ENCODE measurements at places on chromosomes 2 and 18.
A peak's percentile ranks its signal among the peaks of the same experiment; 100 is the strongest.

DNA sequence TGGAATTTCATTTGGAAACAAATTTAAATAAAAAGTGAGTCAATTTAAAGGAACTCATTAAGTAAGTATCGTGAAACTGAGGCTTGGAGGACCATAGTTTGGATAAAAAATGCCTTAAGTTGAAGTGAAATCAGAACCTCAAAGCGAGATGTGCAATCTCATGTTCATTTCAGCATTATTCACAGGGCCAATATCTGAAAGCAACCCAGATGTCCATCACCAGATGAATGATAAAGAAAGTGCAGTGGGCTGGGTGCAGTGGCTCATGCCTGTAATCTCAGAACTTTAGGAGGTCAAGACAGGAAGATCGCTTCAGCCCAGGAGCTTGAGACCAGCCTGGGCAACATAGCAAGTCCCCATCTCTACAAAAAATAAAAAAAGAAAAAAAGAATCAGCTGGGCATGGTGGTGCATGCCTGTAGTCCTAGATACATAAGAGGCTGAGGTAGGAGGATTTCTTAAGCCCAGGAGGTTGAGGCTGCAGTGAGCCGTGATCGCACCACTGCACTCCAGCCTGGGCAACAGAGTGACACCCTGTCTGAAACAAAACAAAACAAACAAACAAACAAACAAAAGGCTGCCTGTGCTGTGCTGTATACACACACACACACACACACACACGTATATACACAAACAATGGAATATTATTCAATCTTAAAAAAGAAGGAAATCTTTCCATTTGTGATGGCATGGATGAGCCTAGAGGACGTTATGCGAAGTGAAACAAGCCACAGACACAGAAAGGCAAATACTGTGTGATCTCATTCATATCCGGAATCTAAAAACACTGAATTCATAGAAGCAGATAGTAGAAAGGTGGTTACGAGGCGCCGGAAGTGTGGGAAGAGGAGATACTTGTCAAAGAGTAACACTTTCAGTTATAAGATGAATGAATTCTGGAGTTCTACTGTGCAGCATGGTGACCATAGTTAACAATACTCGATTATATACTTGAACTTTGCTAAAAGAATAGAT, 14.5 kb downstream of the SH3RF3 start:
- no peak for DNase-seq

DNA sequence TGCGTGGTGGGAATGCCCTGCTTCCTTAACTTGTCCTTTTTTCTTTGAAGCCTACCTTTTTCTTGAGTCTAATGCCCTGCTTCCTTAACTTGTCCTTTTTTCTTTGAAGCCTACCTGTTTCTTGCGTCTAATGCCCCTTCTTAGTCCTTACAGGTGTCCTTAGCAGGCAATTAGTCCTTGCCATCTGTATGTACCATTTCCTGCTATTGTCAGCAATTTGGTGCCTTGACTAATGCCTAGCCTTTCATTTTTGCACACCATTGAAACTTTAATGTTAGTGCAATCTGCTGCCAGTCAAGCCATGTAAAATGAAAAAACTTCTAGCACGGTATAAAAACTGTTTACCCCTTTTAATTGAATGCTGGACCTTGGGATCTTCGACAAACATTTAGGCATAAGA, 4.3 kb downstream of the KDM3A start:
- DNase-seq = no peak

DNA sequence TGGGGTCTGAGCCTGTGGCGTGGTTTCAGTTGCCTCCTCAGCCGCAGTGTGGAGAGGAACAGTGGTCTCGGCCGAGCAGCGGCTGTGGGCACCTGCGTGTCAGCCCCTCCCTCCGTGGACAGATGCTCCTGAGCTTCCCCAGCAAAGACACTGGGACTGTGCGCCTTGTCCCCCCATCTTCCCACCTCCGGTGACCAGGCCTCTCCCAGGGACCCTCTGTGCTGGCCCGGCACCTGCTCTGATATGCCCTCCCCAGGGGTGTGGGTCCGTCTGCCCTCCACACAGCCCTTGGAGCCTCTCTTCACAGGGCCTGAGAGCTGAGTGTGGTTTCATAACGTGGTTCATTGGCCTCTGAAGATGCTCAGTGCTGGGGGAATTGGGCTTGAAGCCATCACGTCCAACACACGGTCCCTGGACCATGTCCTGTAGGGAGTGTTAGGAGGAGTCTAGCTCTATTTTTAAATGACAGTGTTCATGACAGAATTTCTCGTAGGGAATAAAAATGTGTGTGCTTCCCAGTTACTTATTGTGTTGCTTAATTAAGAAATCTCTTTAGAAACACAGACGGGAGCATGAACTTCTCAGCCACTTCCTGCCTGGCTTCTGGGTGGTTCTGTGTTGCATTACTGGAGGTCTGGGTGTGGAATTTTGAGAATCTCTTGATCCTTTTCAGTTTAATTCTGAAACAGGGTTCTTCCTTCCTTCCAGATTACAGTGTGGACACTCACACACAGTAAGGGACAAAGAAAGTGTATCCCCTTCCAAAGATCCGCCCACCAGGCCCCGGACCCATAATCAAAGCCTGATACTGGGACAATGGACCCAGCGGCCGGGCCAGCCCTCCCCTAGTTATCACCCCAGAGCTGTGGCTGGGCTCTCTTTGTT, 110.7 kb downstream of the NFATC1 start:
- DNase-seq = no peak

DNA sequence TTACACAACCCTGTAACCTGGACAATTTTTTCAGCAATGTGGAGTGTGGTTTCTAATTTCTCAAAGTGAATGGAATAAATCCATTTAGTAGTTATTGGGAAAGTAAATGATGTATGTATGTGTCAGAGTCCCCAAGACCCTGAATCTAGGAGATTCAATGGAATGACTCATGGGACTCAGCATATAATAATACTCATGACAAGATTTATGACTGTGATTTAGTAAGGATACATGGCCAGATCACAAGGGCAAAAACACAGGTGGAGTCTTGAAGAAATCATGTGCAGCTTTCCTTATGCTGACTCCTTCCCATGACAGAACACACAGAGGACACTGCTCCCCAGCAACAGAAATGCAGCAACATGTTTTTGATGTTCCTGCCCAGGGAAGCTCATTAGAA, 1877.7 kb upstream of the LRRTM1 start:
- DNase-seq = no peak

DNA sequence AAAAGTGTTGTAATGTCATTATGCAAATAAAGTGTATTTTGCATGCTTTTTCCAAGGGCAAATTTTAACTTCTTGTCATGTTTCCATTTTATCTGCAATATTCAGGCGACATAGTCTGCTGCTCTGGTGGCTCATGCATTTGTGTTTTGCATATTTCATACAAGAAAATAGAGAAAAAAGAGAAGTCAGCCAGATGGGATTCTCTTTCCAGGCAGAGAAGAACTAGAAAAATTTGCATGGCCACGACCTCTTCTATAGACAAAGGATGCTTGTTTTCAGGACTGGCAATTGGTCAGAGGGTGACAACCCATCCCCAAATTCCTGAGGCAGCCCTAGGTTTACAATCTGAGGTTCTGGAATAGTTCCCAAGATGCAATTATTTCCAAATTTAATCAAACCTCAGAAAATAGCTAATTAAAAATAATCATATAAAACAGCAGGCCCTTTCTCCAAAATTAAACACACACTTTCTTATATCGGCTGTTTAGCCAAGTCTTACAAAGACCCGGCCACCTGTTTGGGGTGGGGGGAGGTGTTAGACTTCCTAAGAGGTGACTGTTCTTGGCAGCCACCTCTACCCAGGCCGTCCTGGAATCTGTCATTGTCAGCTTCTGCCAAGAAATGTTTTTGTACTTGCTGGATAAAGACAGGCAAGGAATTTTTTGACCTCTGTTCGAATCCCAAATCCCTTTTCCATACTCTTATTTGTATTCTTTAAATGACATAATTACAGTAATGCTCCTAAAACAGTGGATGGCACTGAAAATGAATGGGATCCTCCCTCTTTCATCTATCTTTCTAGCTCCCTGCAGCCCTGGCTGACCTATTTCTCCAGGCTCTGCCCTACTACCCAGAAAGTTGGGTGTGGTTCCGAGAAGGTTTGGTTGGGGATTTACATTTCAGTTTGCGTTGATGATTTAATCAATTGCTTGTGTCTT, 20.8 kb upstream of the SOS1 start:
- no peak for DNase-seq

GRCh38 chr2:32498306-32498705, 129.5 kb upstream of the TTC27 start:
- DNase-seq = no peak

- no peak for DNase-seq
Observed at GRCh38 chr2:54549917-54550518, 93.9 kb downstream of the SPTBN1 start.

DNA sequence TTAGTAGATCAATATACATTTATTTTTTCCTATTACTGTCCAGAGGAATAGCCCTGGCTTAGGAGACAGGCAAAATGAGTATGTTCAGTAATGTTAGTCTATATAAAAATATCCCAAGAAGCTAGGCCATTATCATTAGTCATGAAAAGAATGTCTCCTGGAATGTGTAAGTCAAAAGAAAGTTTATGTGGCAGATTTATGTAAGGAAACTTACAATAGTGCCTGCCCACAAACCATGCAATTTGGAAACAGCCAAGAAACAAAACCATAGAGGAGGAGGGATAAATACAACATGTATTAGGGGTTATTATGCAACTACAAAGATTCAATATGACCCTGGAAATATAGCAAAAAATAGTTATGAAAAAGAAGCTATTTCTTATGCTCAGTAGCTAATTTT, 96.3 kb downstream of the NOL4 start:
- no peak for DNase-seq

GRCh38 chr2:240300261-240300821, 135.1 kb upstream of the GPC1 start:
- DNase-seq = no peak

DNA sequence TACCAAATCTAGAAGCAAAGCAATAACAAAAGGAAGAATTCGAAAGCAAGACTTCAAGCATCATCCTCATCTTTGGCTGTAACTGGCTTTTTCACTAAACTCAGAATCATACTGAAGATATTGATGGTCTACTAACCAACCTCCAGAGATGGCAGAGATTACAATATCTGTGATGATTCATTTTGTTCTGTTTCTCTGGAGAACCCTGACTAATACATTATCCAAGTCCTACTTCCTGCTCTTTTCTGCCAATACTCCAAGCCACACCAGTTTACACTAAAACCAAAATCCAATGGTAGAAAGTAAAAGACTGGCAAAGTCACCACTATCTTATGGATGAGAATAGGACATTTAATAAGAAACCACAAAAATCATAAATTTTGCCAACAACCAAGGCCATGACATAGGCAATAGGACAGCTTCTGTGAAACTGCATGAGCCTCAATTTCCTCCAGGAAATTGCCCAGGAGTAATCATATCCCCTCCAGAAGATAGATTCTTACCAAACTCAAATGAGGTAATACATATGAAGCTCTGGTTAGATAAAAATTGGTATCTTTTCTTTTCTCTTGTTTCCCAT, 159.8 kb downstream of the METTL4 start:
- DNase-seq = no peak

DNA sequence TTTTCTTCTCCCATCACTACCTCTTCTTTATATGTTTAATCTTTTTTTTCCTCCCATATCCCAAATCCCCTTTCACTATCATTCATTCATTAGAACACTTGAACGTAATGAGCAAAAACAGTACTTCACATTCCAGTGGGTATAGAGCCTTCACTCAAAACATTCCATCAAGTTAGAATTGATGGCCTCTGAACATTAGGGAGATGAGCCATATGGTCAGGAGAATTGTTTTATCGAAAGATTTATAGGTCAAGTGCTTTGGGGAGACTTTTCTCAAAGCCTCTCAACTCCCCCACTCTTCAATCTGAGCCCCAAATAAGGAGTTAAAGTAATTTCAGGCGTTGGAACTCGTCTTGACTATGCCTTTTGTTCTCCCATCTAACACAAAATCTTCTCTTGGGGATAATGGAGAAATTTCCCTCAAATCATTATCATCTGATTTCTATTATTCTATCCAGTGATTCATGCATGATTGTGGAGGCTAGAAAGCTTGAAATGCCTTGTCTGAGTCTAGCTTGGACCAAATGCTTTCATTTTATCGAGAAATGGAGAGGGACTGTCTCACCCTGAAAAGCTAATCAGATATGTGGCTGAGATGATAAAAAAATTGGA, 79.2 kb downstream of the KIAA2012 start:
- DNase-seq = no peak

DNA sequence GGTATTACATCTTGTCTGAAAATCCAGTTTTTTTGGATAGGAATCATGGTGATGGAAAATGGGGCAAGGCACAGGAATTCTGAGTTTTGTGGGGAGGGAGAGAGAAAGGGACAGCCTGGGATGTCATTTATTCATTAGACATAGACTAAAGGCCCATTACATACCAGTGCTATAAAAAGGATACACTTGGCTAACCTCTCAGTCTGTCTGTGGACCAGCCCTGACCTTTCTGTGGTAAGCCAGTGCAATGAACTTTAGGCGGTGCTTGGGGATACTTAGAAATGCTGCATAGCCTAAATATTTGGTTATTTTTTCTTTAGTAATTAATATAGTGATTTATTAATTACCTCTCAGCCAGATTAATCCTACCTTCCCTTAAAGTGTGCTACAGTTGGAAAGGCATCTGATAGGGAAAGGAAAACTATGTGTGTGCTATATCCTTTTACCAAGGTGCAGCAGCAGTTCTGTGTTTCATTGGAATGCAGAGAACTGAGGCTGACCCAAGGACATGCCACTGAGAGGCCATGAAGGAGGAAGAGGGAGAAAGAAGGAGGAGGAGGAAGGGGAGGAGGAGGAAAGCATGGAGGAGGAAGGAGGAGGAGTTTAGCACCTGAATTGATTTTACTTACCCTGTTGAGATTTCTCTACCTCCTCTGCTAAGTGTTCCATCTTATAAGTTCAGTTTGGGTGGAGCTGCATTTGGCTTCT, 37.5 kb downstream of the KCNS3 start:
- no peak for DNase-seq

DNA sequence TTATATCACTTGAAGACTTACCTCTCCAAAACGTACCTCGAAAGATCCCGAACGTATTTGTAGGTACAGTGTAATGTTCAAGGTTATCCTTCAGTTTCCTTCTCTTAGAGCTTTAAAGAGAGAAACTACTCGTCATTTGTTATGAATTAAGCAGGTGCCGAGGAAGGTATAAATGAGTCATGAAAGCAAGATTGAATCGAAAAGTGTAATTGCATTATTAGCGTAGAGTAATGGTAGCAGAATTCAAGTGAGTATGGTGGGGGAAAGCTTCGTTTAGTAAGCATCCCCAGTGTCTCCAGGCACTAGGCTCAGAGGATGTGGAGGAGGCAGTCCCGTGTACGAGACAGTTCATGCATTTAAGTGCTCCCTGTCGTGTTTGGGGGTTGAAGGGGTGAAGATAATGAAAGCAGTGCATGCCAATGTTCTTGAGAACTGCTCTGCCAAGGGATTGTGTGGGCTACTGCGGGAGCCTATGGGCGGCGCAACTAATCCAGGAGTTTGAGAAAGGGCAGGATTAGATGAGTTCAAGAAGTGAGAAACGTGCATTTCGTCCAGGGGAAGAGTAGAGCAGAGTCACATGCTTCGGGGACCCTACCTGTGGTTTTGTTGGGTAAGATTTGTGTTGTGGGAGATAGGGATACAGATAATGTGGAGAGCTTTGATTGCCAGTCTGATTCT, 858 bp downstream of the POLR1B start:
- peak; percentile 34 for DNase-seq

GRCh38 chr2:150595803-150596470, 108.5 kb upstream of the RND3 start:
- no peak for DNase-seq

- no peak for DNase-seq
Observed at GRCh38 chr2:73701968-73702665, 35.0 kb downstream of the TPRKB start.

All from NCI-H2081 (cell line).